NCI-H748 treated with DMSO at 0.1 percent for 48 hours (cell line): ENCODE measurements at places on chromosomes 16 and 17.

GRCh38 chr17:4235372-4236279 is 28.2 kb downstream of the ANKFY1 start:
- no peak for DNase-seq

DNA sequence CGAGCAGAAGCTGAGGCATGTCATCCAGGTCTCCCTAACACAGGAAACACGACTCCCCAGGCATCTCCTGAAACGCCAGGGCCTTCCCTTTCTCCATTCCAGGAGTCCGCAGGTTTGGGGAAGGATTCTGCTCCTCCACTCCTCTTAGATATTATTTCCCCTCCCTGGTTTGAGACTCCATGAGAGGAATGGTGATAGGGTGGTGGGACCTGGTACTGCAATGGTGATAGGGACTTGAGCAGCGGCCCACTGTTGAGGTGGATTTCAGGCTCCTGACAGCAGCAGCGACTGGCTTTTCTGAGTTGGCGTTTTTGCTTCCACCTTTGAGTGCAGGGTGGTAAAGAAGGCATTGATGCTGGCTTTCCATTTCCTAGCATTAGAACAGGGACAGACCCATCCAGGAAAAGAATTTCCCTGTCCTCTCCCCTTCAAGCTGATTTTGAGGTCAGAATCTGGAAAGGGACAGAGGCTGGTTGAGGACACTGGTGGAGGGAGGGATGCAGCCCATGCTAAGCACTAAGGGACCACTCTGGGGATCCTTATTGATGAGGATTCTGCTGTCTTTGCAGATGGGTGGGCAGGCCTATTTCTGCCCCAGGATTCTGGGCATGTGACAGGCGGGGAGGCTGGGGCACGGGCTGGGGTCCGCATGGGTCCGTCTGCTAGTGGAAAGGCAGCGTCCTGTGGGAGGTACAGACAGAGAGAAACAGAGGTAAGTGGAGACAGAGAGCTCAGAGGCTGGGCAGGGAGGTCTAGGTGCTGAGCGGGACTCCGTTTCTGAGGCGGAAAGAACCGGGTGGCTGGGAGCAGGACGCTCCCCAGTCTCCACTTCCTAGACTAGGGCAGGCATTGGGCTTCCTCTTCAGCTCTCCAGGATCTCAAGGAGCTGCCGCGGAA is 1.3 kb upstream of the TBX4 start:
- DNase-seq, result no peak

- DNase-seq, result no peak
These were observed 61.6 kb downstream of the RPGRIP1L start for GRCh38 chr16:53642094-53642493.

DNA sequence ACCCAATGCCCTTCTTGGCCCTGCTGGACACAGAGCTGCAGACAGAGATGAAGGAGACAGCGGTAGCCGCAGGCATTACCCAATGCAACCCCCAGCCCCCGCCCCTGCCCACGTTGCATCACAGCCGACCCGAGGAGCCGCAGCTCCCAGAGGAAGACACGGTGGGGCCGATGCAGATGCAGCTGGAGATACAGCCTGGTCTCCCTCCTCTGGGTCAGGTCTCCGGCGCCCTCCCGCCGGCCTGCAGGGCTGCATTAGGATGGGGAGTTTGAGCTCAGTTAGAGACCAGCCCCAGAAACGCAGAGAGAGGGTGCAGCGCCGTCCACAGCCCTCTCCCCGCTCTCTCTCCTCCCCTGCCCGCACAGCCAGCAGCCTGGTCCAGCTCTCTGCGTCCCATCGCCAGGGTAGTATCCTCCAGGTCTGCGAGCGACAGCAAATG is 19.4 kb upstream of the UBE2I start:
- no peak for DNase-seq

GRCh38 chr17:27544350-27545131 is 86.4 kb upstream of the LGALS9 start:
- DNase-seq, result no peak

- DNase-seq, result peak; percentile 68
These were observed 35.6 kb upstream of the MNT start for GRCh38 chr17:2436316-2436905.

DNA sequence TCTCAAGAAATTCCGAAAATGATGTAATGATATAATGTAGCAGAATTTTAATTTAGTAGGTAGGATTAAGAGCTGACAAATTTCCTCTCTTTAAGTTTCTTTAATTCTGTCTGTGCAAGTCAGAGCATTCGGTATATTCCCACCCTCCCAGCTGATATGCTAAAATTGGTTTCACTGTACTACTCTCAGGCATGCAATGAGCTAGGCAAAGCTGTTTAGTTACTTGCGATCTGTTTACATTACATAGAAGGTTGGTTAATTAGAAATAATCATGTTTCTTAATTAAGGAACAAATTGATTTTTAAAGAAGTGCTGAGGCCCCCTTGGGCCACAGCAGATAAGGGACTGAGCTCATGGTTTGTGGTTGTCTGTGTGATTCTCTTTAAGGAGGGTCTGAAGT is 432.8 kb upstream of the HSBP1 start:
- DNase-seq, result no peak

DNA sequence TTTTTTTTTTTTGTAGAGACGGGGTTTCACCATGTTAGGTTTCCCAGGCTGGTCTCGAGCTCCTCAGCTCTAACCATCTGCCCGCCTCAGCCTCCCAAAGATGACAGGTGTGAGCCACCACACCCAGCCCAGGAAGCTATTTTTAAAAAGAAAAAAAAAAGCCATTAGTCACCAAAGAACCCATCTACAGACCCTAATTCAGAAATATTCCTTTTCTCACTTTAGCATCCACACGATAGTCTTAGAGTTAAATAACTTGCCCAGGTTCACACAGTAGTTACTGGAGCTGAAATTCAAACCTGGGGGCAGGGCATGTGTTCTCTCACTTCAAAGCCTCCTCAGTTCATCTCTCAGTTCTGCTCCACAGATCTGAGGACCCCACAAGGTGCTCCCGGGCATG is 70.3 kb upstream of the NOL11 start:
- DNase-seq, result no peak

GRCh38 chr17:59349178-59349577 is 17.7 kb downstream of the YPEL2 start:
- DNase-seq, result no peak

DNA sequence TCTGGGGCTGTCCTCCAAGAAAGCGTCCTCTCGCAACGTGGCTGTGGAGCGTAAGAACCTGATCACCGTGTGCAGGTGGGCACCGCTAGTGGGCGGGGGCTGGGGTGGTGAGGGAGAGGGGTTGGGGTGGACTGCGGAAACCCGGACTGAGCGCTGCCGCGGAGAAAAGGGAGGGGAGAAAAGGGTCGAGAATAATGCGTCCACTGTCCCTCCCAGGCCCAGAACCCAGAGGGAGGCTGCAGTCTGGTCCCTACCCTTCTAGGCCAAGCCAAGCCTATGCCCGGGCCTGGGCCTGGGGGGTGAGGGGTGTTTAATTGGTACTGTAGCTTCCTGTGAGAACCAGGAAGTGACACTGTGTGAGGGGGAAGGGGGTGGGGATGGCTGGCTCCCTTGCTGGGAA is 464 bp downstream of the RUNDC3A start:
- peak; percentile 27 for DNase-seq

GRCh38 chr16:31201582-31202413 is 762 bp downstream of the PYCARD start:
- DNase-seq, result no peak

DNA sequence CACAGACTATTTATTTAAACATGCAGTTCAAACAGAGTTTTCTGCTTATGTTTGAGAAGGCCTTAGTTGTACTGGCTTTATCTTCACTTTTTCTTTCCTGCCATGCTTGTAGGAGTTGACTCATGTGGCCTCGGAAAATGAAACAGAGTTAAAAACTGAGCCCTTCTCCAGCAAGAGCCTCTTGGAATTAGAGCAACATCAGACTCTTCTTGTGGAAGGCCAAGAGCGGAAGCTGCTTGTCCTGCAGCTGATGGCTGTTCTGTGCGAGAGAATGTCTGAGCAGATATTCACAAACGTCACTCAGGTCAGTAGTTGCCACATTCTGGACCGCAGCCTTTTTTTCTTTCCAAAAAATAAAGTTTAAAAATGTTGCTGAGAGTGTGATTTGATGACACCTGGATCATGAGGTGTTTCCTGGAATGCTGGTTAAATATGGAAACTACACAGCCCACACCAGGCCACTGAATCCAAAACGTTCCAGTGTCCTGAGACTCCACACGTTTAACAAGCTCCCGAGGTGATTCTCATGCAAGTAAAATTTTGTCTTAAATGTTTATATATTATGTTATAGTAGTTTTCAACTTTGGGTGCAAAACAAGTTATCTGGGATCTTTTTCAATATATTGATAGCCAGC is 65.9 kb downstream of the TANGO6 start:
- DNase-seq, result no peak

- no peak for DNase-seq
These were observed 108.6 kb downstream of the CMIP start for GRCh38 chr16:81553080-81553813.

DNA sequence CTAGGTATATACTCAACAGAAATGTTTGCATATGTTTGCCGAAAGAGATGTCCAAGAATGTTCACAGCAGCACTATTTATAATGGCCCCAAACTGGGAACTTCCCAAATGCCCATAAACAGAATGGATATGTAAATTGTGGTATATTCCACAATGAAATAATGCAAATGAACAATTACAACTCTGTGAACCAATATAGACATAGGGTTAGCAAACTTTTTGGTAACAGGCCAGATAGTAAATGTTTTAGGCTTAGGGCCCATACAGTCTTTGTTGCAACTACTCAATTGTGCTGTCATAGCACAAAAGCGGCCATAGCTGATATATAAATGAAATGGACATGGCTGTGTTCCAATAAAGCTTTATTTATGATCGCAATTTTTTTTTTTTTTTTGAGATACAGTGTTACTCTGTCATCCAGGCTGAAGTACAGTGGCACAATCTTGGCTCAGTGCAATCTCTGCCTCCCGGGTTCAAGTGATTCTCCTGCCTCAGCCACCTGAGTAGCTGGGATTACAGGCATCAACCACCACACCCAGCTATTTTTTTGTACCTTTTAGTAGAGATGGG is 16.5 kb downstream of the XYLT1 start:
- DNase-seq, result no peak

GRCh38 chr16:60404401-60404800 is 1631.8 kb downstream of the CDH8 start:
- no peak for DNase-seq

- DNase-seq, result no peak
These were observed 11.4 kb downstream of the SCGB1C2 start for GRCh38 chr17:148757-149156.

GRCh38 chr17:80478487-80479245 is 2.3 kb upstream of the NPTX1 start:
- DNase-seq, result no peak

DNA sequence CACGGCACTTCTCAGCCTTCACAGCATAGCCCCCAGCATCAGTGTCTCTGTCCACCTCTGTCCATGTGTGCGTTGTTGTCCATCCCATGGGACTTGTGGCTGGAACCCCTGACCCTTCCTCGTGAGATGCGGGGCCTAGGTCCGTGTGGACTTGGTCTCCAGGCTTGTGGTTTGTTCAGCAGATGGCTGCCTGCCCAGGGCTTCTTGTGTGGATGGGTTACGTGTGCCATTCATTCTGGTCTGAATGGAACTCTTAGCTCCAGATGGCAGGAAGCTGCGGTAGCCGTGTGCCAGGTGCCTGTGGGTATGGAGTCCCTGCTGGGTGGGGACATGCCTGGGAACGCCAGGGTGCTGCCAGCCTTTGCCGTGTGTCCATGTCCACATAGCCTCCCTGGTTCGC is 31.7 kb upstream of the NUDT16L1 start:
- no peak for DNase-seq

- DNase-seq, result no peak
These were observed 10.1 kb downstream of the TK2 start for GRCh38 chr16:66539623-66540469.

DNA sequence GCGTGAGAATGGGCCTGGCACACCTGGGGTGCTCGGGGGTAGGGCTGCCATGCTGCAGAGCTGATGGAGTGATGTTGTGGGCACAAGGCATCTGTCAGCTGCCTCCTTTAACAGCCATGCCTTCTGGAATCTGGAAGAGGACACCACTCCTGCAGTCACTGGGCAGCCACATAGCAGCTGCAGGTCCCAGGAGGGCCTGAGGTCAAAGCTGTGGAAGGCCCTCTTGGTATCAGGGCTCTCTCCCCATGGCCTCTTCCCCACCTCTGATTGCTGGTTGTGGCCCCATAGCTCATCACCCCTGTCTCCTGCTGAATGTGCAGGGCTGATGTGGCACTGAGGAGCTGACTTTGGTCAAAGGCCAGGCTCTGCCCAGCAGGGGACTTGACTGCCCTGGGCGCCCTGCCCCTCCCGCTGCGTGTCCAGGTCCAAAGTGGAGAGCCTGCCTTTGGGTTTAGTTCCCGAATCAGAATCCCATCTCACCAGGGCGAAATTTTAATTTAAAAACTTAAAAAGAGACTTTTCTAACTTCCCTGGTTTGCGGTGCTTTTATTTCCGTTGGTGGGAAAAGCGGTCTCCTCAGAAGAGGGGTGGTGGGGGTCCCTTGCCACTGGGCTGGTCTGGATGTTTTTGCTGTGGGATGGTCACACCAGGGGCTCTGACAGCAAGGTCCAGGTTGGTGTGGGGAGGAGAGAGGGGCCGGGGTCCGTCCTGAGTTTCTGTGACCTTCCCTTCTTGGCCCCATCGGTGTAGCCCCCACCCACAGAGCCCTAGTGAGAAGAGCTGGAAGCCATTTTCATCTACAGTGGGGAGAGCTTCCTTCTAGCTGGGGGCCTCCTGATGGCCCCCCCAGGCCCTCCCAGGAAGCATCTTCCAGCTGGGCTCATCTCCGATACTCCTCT is 5.9 kb downstream of the UBALD2 start:
- DNase-seq, result no peak

- no peak for DNase-seq
These were observed 37.5 kb upstream of the PHB1 start for GRCh38 chr17:49452201-49452600.

GRCh38 chr16:54506741-54507500 is 220.3 kb upstream of the IRX3 start:
- DNase-seq, result peak; percentile 77

DNA sequence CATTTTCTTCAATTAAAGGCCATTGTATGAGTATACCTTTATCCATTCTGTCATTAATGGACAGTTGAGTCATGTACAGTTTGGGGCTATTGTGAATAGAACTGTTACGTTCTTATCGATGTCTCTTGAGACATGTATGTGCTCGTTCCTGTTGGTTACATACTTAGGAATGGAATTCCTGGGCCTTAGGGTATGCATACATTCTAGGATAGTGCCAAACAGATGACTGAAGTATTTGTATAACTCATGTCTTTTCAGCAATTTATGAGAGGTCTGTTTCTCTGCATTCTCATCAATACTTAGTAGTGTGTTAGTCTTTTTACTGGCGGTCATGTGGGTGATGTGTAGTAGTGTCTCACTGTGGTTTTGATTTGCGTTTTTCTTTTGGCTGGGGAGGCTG is 81.2 kb downstream of the USP22 start:
- no peak for DNase-seq

- DNase-seq, result no peak
These were observed 46.7 kb downstream of the LMF1 start for GRCh38 chr16:924063-924462.
